ENCODE measurements at places on chromosomes 6 and 20. TPM values are rescaled to one million over a fixed set of nuclear protein-coding genes. Genes with fewer than 3 reads are reported as not detected.

- DNase-seq = no peak
Measured at GRCh38 chr6:108133594-108134179, 32.1 kb upstream of the NR2E1 start.

DNA sequence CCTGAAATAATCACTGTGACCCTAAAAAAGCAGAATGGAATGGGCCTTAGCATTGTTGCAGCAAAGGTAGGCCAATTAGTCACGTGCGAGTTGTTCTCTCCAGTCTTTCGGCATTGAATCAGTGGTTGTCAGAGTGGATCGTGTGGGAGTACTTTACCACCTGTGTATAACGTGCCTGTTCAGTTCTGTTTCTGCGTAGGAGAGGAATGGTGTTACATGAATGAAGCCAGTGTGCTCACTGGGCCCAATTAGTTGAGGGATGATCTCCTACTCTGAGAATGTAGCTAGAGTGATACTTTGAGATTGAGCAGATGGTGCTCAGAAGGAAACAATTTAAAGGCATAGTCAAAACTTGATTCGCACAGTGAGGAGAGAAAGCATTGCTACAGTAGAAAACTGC lies 72.4 kb upstream of the KIF25 start:
- no peak for DNase-seq

The LY6G6F gene
- total RNA-seq = not detected

The SAMHD1 gene
- 16.8 TPM for total RNA-seq

The RALGAPA2 gene
- 13.4 TPM for total RNA-seq

Measured in Panc1 (cell line).